ENCODE measurements at places on chromosomes 5 and 9.

GRCh38 chr5:96743065-96743768 is 64.5 kb downstream of the ERAP1 start:
- DNase-seq: no peak

DNA sequence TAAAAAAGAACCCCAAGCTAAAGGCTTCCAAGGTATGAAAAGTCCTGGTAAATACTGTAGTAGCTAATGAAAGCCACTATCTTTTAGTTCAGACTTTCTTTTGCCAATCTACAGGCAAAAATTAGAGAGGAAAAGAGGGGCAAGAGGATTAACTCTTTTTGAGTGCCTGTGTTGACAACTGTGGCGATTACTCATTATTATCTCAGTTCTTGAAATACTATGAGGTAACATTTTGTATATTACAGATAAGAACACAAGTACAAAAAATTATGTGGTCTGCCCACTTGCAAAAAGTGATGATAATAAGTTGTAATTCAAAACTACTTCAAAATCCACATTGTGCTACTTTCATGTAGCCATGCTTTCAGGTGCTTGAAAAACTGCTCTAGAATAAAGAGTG is 144.0 kb downstream of the DTWD2 start:
- DNase-seq: no peak

DNA sequence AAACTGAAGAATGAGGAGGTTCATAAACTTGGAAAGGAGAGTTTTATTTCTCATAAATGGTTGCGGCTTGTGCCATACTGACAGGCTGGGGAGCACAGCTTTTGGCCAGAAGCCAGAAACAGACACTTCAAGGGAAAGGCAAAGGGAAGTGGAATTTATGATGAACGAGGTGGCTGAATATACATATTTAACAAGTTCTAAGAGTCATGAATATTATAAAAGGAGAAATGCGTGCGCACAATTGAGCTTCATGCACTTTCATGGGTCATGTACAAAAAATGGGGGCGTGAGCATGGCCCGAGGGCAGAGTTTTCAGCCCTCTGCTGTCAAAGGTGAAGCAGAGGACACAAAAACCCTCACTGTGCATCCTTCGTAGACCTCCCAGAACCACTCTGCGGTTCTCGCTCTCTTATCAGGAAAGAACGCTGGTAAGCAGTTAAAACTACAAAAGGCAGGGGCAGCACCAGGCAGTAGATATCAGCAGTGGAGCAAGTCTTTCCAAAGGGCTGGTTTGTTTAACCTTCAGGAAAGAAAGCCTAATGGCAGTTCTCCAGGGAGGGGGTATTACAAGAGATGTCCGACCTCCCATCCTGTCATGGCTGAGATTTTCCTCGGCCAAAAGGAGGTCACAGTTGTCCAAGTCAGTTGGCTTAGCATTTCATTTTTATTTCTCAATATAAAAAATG is 29.0 kb downstream of the AUH start:
- no peak for DNase-seq

DNA sequence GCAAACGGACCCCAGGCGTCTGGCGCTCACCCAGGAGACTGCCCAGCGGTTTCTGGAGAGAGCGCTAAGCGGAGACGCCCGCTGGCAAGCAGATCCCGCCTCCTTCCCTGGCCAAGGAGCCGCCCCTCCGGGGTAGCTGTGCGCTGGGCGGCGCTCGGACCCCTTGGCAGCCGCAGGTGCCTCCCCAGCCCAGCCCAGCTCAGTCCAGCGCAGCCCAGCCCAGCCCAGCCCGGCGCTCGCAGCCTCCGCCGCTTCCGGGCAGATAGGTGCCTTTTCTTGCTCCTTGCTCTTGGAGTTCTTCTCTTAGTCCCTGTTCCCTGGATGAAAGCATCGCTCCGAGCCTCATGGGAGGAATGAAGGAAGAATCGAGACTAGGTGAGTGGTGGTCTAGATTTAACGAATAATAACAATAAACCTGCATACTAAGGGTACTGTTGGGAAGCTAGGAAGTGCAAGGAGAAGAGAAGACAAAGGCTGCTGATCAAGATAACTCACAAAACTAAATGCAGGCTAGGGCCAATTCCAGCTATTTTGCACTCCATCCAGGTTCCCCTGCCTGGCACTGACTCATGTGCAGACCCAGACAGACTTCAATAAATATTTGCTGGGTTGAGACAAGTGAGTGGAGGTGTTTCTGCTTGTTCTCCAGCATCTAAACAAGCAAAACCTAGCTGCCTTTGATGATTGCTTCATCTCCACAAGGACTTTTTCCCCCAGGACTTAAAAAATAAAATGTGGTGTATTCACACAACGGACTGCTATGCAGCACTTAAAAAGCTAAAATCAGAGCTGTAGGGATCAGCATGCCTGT is at the start of gene STK32A:
Gene STK32A, plus strand, starts transcription at position 202 of the 811 bp plus-strand sequence. CDS start 4,609 bp downstream, outside the sequence.
- peak; percentile 30 for DNase-seq

DNA sequence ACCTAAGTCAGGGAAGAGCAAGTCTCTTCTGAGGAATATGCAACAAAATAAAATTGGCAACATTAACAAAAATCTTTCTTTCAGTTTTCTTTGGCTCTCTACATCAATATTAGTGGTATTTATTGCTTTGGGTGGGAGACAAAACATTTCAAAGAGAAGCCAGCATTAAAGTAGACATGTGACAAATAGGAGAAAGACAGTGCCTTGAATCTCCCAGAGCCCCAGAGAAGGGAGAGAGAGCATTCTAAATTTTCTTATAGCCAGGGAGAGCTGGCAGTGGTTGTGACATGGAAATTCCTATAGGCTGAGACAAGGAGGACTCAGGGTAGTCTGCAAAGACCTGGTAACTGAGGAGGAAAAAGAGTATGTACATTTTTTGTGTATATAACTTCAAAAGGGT is 79.4 kb upstream of the NREP start:
- no peak for DNase-seq

DNA sequence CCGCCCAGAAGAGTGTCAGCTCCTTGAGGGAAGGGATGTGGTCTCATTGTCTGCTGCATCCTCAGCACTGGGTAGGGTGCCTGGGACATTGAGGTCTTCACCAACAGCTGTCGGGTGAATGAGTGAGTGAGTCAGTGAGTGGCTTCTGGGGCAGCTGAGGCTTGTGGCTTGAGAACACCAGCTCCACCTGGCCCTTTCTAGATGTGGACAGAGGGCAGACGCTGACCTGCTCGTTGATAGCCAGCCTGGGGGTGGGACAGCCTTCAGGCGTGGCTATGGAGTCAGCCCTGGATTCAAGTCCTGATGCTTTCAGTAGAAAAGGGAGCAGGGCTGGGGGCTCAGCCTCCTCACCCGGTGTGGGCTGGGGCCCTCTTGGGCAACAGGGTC is 215.1 kb downstream of the C9orf50 start:
- no peak for DNase-seq

- no peak for DNase-seq
Measured at GRCh38 chr5:143506836-143507552, 103.5 kb upstream of the NR3C1 start.

- DNase-seq: no peak
Measured at GRCh38 chr5:32315221-32316014, 2.7 kb upstream of the MTMR12 start.

Measured in frontal cortex (tissue), 4 donors.